ENCODE measurements at places on chromosomes 16 and 17. TPM values are rescaled to one million over a fixed set of nuclear protein-coding genes. Genes with fewer than 3 reads are reported as not detected.

- DNase-seq: no peak
Measured at GRCh38 chr17:31564291-31564690, 172.8 kb downstream of the RAB11FIP4 start.

DNA sequence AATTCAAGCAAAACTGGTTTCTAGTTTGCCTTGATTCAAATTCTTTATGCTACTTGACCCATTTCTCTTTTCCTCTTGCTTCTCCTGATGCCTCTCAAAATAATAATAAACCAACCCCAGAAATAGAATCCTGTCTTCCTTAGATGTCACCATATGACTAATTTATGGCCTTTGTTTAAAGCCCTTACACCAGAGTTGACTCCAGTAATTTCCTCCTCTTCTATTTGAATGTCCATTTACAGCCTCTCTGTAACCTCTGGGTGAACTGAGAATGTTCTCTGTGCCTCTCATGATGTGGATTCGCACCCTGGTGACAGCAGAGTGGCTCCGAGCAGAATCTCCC lies 31.5 kb downstream of the ZFHX3 start:
- DNase-seq: no peak

DNA sequence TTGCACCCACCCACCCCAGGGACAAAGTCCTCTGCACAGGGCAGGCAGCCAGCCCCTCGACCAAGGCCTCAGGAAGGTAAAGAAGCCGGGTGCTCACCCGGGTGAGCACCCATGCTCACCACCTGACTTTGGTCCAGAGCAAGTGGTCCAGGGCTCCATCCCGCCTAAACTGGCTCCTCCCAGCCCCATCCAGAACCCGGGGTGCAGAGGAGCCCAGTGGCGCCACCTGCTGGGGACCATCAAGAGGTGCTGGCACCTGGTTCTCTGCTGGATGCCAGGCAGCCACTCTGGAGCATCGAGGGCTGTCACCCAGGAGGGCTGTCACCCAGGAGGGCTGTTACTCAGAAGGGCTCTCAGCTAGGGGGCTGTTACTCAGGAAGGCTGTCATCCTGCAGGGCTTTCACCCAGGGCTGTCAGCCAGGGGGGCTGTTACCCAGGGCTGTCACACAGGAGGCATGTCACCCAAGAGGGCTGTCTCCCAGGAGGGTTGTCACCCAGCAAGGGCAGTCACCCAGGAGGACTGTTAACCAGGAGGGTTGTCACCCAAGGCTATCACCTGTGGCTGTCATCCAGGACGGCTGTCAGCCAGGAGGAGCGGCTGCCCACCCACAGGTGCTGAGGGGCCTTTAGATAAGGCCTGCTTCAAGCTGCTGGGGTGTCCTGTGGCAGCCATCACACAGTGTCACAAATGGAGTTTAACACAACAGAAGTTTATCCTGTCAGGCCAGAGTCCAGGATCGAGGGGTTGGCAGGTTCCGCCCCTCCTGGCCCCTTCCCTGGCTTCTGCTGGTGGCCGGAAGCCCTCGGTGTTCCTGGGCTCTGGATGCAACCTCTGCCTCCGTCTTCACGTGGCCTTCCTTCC lies 98.5 kb downstream of the TNFRSF13B start:
- no peak for DNase-seq

Gene MCRIP2
- total RNA-seq: 26.4 TPM

GRCh38 chr16:15650698-15651171 lies 690 bp downstream of the NDE1 start:
- no peak for DNase-seq

Gene PTX4
- not detected for total RNA-seq

DNA sequence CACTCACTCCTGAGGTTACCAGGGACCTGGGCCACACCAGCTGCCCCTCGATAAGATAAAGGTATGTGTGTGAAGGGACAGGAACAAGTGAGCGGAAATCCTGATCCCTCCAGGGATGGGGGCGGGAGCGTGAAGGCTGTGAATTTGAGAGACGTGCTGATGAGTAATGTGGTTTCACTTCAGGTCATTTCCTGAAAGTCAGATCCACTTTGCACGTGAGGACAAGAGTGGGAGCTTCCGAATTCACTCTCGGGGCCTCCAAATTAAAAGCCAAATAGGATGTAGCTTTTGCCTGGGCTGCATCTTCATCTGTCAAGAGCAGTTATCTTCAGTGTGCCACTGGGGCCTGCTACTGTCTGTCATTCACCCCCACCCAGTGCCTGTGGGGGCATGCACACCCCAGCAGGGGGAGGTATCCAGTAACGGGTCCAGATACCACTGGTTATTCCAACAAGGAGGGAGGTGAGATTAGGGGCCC lies 87.4 kb upstream of the LHX1 start:
- DNase-seq: peak; percentile 72

DNA sequence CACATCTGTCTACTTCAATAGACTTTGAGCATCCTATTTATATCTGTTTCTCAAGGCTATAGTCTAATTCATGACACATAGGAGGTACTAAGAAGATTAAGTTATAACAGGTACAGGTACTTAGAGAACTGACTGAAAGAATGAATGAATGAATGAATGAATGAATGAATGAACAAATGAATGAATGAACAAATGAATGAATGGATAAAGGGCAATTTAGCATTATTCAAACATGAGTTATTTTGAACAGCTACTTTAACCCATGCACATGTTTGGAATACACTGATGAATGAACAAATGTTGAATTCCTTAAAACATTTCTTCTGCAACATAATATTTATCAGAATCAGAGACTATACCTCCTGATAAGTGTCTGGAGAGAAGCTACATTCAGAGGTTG lies 1165.6 kb upstream of the CDH8 start:
- DNase-seq: no peak

DNA sequence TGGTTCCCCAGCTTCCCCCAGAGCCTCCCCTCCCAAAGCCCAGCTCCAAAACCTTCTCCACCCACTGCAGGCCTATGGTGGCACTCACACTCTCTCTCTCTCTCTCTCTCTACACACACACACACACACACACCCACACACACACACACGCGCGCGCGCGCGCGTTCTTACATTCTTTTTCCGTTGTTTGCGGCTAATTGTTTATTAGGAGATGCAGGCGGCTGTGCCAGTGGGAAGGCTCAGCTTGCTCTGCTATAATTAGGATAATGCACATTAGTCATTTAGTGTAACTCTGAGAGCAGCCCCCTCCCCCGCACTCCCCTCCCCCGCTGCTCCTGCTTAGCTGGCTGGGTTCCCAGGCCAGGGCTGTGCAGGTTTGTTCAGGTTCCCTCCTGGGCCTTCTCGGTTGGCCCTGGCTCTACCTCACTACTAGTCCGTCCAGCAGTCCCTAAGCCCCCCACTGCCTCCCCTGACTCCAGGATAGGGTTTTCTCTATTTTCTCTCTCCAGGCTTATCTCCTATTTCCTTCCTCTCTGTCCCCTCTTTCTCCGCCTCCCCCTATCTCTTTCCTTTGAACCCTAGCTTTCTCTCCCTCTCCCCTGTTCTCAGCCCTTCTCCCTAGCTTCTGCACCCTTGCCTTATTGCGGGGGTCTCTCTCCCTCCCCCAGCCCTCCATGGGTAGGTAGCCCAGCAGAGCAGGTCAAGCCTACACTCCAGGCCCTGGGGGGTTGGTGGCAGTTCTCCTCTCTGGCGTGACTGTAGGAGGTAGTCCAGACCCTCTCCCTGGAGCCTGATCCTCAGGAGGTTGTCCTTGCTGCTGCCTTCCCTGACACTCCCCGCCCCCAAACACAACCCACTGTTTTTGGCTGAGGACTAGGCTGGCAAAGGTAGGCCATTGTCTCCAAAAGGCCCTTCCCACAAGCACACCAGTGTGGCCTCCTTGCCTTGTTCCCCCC lies 34.0 kb downstream of the TMEM132E start:
- peak; percentile 29 for DNase-seq

- DNase-seq: no peak
Measured at GRCh38 chr17:48328457-48328856, 101.6 kb downstream of the SKAP1 start.

- no peak for DNase-seq
Measured at GRCh38 chr16:83176802-83177201, 550.0 kb downstream of the CDH13 start.

- peak; percentile 39 for DNase-seq
Measured at GRCh38 chr17:53629188-53629587, 193.5 kb upstream of the KIF2B start.

DNA sequence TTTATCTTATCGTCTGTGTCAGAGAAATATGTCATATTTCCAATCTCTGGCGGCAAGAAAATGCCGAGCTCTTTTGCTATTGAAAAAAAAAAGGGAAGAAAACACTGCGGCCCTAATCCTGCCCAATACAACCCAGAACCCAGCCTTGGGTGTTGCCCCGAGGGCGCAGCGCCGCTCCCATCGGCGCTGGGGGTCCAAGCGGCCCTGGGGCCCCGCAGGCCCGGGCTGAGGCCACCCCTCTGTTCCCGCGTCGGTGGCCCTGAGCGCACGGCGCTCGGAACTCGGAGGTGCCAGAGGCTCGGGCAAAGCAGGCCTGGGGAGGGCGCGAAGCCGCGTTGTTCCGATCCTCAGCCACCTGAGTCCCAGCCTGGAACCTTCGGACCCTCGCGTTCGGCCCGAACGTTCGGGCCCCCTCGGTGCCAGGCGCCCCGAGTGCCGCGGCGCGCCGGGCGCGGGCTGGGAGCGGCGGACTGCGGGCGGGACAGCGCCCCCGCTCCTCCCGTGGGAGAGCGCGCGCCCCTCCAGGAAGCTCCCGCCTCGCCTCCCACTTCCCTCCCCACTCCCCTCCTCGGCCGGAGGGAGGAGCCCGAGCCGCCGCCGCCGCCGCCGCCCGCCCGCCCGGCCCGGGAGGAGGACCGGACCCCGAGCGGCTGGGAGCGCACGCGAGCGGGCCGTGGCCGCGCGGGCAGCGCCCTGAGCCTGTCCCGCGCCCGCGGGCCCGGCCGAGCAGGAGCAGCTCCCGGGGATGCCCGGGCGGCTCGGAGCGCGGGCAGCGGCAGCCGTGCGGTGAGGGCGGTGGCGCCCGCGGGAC lies at the start of gene CPNE2:
Gene CPNE2, plus strand, starts transcription at position 609 of the 811 bp plus-strand sequence. CDS start 18,160 bp downstream, outside the sequence.
- no peak for DNase-seq

Gene GH1
- total RNA-seq: not detected

DNA sequence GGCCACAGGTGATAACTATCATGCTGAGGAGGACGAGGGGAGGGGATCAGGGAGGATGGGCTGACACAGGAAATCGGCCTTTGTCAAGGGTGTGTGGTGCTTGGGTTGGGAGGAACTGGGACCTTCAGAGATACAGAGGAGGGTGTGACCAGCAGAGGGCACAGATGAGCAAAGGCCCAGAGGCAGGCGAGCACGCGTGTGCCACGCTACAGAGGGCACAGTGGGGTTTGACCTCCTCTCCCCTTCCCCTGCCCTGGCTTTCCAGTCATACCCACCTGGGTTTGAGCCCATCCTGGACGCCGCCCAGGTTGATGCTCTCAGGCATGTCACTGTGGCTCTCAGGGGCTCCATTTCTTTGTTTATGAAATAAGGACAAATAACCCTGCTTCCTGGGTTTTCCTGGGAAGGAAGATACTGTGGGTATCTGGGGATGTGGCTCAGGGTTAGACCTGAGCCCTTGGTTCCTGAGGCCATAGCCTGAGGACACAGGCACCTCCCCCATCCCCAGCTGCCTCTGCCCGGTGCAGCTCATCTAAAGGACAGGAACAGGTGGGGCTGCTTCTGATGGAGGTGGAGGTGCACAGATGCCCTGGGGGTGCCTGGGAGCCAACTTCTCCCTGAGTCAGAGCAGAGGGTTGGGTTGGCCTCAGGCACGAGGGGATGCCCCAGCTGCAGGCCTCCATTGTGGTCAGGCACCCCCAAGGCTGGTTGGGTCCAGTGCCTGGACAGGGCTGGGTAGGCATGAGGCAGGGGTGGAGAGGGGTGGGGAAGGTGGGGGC lies 51.8 kb downstream of the BEAN1 start:
- DNase-seq: peak; percentile 37

Gene HID1
- total RNA-seq: 6.9 TPM

DNA sequence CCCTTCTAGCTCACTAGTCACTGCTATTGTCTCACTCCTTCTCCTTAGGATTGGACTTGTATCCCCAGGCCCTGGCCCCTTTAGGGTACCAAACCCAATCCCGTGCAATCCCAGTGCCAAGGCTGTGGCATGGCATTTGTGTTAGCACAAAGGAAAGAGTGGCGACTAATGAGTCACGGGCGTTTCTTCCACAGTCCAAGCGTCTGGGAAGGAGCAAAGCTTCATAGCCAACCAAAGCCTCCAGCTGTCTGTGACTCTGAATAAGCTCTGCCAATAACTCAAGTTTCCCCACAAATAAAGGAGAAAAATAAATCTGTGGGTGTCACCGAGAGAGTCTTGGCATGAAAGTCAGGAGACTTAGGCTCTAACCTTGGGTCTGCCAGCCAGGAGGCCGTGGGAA lies 54.6 kb upstream of the COX10 start:
- DNase-seq: no peak

Gene DPEP1
- 0.50 TPM for total RNA-seq

DNA sequence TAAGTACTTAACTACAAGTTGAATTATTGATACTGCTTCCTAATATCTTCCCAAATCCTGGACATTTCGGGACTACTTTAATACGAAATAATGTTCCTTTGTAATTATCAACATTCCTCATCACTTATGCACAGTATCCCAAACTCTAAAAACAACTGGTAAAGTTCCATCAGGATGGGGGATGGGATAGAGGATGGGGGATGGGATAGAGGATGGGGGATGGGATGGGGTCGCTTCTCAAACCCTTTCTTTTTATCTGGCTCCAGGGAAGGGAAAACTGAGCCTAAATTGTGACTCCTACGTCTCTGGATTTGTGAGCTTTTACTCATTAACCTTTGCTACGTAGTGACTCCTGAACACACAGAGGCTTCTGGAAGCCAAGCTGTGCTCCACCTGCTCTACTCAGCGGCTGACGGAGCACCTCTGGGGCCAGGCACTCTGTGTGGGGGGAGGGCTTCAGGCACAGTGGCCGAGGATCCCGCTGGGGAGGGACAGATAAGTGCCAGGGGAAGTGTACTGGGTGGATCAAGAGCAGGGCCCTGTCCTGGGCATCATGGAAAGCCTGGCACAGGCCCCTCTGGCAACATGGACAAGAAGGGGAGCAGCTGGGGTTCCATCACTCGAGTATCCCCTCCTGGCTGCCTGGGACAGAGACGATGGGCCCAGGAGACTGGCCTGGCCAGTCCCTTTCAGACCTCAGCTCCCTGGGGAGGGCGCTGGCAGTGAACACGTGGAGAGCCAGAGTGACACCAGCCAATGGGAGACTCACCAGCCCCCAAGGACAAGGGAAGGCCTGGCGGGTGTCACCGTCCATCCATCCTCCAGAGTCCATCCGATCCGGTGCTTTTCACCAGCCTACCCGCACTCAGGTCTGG lies 56.2 kb downstream of the PGS1 start:
- no peak for DNase-seq

- DNase-seq: no peak
Measured at GRCh38 chr16:5572056-5572455, 474.5 kb upstream of the EEF2KMT start.

- no peak for DNase-seq
Measured at GRCh38 chr17:41512546-41513167, 6.0 kb downstream of the KRT15 start.

Gene PIK3R6
- not detected for total RNA-seq

- no peak for DNase-seq
Measured at GRCh38 chr16:74725651-74726455, 25.2 kb upstream of the MLKL start.

Gene EPN3
- 0.99 TPM for total RNA-seq

Gene PMP22
- total RNA-seq: 3.1 TPM

Data from renal cortical epithelial cell (primary cell).